NCI-H69 (cell line): ENCODE measurements at places on chromosomes 11 and 22.

DNA sequence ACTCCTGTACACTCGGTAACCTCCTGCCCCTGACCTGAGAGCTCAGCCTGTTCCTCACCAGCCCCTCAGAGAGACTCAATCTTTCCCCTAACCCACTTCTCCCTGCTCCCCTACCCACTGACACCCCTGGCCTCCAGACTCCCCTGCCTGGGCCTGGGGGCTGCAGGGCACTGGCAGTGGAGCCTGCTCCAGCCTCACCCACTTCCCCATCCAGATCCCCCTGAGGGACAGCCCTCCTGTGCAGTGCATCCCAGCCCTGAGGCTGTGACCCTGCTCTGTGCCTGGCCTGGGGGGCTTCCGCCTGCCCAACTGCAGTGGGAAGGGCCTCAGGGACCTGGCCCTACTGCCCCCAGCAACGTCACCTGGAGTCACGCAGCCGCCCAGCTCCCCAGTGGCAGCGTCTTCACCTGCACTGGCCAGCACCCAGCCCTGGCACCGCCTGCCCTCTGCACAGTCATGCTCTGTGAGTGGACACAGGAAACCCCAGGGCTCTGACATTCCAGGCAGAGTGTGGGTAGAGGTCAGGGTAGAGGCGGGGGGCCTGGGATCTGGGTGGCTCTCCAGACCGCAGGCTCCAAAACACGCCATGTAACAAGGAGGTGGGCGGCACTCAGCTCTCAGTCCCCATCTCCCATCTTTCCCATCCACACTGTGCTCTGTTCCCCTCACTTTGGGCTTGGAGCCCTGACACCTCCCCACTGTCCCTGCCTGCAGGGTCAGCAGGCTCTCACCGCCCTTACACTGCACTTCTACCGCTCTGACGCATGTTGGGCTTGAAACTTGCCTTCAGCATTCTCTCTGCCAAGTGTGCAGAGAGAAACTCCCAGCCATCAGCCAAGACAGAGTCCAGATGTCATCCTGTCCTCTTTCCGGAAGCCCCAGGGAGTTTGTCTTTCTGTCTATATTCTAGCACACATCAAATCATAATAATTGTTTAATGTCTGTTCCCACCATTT is 5.1 kb downstream of the VSIG10L2 start:
- no peak for DNase-seq

GRCh38 chr11:111397034-111397433 is 18.0 kb upstream of the POU2AF1 start:
- DNase-seq, result no peak

DNA sequence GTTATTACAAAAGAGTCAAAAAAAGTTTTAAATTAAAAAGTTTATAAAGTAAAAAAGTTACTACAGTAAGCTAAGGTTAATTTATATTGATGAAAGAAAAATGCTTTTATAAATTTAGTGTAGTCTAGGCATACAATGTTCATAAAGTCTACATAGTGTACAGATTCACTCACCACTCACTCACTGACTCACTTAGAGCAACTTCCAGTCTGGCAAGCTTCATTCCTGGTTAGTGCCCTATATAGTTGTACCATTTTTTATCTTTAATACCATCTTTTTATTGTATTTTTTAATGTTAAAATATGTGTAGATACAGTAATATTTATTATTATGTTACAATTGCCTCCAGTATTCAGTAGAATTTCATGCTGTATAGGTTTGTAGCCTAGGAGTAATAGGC is 2.6 kb upstream of the MMP10 start:
- peak; percentile 65 for DNase-seq

- no peak for DNase-seq
Measured at GRCh38 chr11:74696939-74697675, 34.1 kb downstream of the CHRDL2 start.

GRCh38 chr11:128593281-128593680 is 5.9 kb upstream of the ETS1 start:
- peak; percentile 42 for DNase-seq

DNA sequence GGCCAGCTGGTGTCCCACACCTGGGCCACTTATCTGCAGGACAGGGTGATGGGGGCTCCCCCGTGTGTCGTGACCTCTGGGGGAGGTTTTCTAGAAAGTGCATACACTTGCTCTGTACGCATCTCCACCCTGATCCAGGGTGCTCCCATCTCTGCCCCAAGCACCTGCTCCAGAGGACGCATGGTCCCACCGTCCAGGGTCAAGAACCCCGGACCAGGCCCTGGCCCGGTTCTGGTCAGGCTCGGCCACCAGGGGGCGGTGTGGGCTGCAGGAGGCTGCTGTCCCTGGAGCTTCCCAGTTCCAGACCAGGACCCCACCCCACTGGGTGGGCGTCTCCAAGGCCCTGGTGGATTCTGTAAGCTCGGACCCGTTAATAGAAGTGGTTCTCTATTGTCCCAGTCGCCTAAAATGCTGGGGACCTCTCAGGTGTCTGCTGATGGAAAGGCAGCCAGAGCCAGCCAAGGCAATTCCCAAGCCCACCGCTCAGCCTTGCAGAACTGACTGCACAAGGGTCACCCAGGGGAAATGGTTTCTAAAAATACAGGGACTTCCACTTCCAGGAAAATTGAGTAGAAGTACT is 34.7 kb upstream of the SEPTIN5 start:
- peak; percentile 16 for DNase-seq
